ENCODE measurements at places on chromosomes 3 and 15. TPM values are rescaled to one million over a fixed set of nuclear protein-coding genes. Genes with fewer than 3 reads are reported as not detected.

The STRIT1 gene
- not detected for total RNA-seq

The STARD5 gene
- 36.4 TPM for total RNA-seq

DNA sequence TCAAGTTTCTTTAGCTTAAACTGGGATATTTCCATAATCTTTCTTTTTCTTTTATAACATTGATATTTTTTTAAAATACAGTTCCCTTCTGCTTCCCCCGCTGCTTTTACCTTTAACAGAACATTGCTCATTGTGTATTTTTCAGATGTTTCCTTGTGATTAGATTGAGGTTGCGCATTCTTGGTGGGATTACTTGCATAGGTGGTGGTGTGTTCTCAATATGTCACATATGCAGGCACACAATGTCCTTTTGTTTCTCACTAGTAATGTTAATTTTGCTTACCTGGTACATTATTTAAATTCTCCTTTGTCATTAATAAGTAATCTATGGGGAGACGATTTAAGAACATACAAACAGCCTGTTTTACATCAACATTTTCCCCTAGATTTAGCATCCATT lies 48.2 kb downstream of the HMG20A start:
- DNase-seq, result no peak

DNA sequence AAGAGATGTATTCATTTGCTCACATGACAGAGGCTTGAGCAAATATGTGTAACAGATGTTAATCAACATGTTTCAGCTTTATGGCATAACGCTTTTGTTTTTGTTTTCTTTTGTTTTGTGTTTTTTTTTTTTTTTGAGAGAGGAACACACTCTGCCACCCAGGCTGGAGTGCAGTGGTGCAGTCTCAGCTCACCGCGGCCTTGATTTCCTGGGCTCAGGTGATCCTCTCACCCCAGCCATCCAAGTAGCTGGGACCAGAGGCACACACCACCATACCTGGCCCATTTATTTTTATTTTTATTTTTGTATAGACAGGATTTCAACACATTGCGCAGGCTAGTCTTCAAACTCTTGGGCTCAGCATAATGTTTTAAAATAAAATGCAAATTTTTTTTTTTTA lies 1504.4 kb upstream of the CADM2 start:
- no peak for DNase-seq

DNA sequence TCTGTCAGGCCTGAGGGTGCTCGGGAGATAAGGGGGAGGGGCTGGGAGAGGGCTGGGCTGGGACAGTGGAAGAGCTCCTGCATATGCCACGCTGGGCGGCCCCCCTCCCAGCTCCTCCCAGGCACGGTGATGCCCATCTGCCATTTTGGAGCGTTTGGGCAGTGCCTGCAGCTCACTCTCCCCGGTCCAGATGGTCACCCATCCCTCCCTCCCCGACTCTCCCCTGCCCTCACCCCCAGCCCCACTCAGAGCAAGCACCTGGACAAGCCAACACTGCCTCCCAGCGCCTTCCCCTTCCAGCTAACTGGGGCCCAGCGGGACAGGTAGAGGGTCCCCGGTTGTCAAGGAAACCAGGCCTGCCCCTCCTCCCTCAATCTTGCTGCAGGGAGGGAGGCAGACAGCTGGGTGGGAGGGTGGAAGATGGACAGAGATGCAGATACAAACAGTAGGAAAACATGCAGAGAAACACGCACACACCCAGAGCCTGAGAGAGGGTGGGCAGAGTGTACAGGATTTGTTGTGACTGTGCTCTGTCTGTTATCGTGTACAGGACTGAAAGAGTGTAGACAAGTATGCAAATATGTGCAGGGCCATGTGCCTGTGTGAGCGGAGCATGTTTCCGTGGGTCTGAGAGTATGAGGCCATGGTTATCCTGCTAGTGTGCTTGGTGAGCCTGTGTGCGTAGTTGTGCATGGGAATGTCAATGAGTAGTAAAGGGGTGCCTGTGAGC lies 17.5 kb upstream of the CORO2B start:
- DNase-seq, result no peak

DNA sequence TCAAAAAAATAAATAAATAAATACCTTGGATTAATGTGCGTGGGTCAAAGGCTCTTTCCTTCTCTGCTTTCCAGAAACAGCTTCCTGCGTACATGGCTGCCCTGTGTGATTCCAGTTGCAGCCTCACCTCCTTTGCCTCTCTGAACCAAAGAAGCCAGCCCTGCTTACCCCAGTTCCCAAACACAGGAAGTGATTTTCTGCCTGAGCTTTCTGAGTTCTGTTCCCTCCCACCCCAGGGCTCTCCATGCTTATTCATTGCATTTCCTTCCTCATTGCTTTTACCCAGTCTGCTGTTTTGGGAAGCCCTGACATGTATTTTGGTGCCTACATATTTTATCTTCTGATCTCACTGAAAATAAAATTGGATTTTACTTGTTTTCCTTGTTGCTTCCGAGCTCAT lies 15.4 kb downstream of the ZSCAN2 start:
- no peak for DNase-seq

- DNase-seq, result peak; percentile 72
These were observed 8.9 kb upstream of the MAP3K13 start for GRCh38 chr3:185353823-185354614.

GRCh38 chr3:10437995-10438901 lies 67.1 kb downstream of the ATP2B2 start:
- DNase-seq, result no peak

DNA sequence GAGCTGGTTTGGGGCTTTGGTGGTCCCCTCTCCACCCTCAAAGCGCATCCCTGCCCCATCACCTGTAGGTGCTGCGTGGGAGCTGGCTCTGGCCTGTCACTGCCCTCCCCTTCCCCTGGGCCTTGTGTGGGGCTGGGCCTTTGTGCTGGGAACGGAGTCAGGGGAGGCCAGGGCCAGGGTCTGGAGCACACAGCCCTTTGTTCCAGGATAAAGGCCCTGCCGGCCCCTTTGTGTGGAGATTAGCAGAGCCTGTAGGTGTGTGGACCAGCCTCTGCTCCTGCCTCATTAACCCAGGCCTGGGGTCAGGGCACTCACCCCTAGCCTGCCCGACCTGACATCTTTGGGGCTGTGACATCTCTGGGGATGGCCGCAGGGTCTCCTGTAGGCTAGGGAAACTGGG lies 8.9 kb downstream of the EPHB3 start:
- DNase-seq, result no peak

DNA sequence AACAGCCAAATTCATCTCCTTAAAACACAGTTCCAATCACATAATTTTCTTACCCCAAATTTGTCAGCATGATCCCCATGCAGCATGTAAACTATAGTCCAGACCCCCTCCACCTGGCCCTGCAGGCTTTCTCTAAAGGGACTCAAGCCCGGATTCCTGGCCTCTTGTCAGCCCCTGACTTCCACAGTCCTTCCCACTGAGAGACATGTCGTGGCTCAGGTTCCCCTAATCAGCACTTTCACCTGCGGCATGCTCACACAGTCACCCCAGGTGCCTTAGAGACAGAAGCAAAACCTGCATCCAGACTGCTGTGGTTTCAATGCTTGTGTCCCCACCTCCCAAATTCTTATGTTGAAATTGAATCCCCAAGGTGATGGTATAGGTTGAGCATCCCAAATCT lies 372.7 kb upstream of the ATP10A start:
- no peak for DNase-seq

The GOLGA8N gene
- total RNA-seq, result 2.9 TPM

- DNase-seq, result no peak
These were observed 247.7 kb downstream of the ZBTB20 start for GRCh38 chr3:114899186-114899931.

DNA sequence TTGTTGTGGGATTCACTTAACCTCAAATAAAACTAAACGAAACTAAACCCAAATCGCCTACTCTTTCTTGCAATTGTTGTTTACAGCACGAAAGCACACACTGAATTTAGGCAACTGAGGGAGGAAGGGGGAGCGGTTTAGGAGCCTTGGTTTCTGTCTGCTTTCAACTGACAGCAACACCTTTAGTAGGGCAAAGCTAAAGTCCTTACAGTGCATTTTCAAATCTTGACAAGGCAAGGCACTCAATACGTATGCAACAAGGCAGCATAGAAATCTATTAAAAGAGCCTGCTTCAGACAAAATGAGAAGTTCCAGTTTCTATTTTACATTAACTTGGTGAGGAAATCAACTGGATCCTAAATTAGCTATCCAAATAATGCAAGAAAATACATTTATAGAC lies 174.6 kb downstream of the CHST2 start:
- DNase-seq, result no peak

GRCh38 chr3:64674591-64675076 lies 13.2 kb downstream of the ADAMTS9 start:
- no peak for DNase-seq

The FYCO1 gene
- 23.5 TPM for total RNA-seq

The DISP2 gene
- total RNA-seq, result 8.3 TPM

The CTXN2 gene
- total RNA-seq, result not detected

GRCh38 chr3:72776-73175 lies 123.8 kb upstream of the CHL1 start:
- no peak for DNase-seq

DNA sequence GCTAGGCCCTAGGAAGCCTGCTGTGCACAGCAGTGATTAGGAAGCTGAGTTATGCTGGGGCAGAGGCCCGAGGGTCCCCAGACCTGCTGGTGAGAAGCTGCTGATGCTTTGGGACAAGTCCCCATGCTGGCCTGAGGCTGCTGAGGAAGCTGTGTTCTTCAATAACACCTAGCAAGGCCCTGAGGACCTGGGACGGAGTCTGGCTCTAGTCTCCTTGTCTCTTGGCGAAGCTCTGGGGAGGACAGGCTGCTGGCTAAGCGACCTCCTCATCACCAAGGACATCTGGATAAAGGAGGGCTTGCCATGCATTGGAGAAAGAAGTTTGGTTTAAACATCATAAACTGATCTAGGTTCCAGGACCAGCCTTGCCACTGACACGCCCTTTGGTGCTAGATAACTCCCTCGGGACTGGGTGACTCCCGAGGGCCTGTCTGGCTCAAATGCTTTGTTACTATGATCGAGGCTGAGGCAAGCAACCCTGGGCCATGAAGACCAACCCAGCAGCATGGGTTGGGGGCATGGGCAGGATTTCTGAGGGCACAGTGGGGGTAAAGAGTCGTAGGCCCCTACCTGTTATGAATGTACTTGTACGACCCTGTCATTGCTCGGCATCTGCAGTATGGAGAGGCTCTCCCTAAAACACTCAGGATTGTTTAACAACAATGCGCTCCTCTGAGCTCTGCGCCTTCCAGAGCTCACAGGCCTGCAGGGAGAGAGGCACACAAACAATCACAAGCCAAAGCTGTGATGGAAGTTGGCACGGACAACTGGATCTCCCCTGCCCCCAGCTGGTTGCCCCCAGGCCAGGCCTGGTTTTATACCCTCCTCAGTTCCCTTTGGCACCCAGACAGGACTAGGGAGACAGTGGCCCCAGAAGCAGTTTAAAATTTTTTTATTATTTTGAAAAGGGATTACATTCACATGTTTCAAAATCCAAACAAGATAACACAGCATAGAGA lies 64.4 kb downstream of the LINGO1 start:
- DNase-seq, result no peak

The ZFAND6 gene
- 66.7 TPM for total RNA-seq

GRCh38 chr3:123861081-123861836 lies 22.9 kb downstream of the MYLK start:
- no peak for DNase-seq

- DNase-seq, result no peak
These were observed 30.2 kb downstream of the DAG1 start for GRCh38 chr3:49500205-49500731.

The PYGO1 gene
- total RNA-seq, result 2.5 TPM

The CDHR4 gene
- total RNA-seq, result 0.20 TPM

- DNase-seq, result no peak
These were observed 151.6 kb upstream of the MEF2A start for GRCh38 chr15:99413955-99414754.

The EFHB gene
- total RNA-seq, result 2.4 TPM

- no peak for DNase-seq
These were observed 92.3 kb downstream of the RBMS3 start for GRCh38 chr3:29373131-29373680.

- DNase-seq, result no peak
These were observed 636 bp downstream of the TBC1D21 start for GRCh38 chr15:73873889-73874511.

DNA sequence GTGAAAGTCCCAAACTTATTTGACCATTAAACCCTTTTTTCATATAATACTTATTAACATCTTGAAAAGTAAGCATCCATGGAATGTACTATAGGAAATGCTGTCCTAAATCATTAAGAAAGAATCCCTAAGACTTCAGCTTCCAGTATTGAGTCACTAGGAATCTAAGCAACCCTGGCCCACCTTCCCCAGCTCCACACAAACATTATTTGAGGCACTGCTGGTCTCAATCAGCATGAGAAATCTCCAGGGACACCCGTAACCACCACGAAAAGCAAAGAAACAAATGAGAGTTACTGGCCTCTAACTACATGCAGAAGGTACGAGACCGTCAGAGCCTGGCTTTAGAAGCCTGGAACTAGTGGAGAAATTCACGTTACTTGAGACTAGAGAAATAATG lies 68.2 kb downstream of the POLQ start:
- no peak for DNase-seq

The LMAN1L gene
- total RNA-seq, result not detected

- DNase-seq, result no peak
These were observed 90.5 kb downstream of the CHRNA7 start for GRCh38 chr15:32120577-32121383.

- DNase-seq, result peak; percentile 39
These were observed 440 bp downstream of the DCBLD2 start for GRCh38 chr3:98901119-98901391.

The MME gene
- total RNA-seq, result 1.8 TPM

The SPSB4 gene
- total RNA-seq, result 0.14 TPM

Data from left colon (tissue), 2 donors.